ENCODE measurements at places on chromosomes 7 and 10. TPM values are rescaled to one million over a fixed set of nuclear protein-coding genes. Genes with fewer than 3 reads are reported as not detected.

The TMEM196 gene
- total RNA-seq, result not detected

The ATP6V0A4 gene
- total RNA-seq, result not detected

The NRCAM gene
- 1.5 TPM for total RNA-seq

The GNAT3 gene
- not detected for total RNA-seq

The MTURN gene
- total RNA-seq, result 40.7 TPM

The SDHAF3 gene
- 5.9 TPM for total RNA-seq

The TAS2R5 gene
- 0.10 TPM for total RNA-seq

The ABCC2 gene
- total RNA-seq, result 2.2 TPM

The WNT8B gene
- total RNA-seq, result not detected

The PRKG1 gene
- total RNA-seq, result 1.2 TPM

The PON2 gene
- total RNA-seq, result 7.6 TPM

The NEUROG3 gene
- total RNA-seq, result not detected

The ADAM8 gene
- total RNA-seq, result 84.9 TPM

The LMOD2 gene
- not detected for total RNA-seq

The ZKSCAN1 gene
- total RNA-seq, result 41.3 TPM

The GARIN1A gene
- 0.52 TPM for total RNA-seq

The ZNF467 gene
- 6.8 TPM for total RNA-seq

The TUBB8 gene
- total RNA-seq, result 0.21 TPM

The PODXL gene
- total RNA-seq, result 0.21 TPM

The HMX3 gene
- total RNA-seq, result not detected

The LRIT1 gene
- total RNA-seq, result not detected

The STEAP2 gene
- 0.10 TPM for total RNA-seq

The ADARB2 gene
- under 0.01 TPM for total RNA-seq

The NME8 gene
- total RNA-seq, result 1.7 TPM

The SH2B2 gene
- 9.2 TPM for total RNA-seq

The SMURF1 gene
- 37.6 TPM for total RNA-seq

The BEND7 gene
- 0.31 TPM for total RNA-seq

The MINDY3 gene
- 61.1 TPM for total RNA-seq

The GIMAP5 gene
- total RNA-seq, result 102 TPM

The BRAT1 gene
- 7.7 TPM for total RNA-seq

The ZNF398 gene
- 18.7 TPM for total RNA-seq

The MRLN gene
- not detected for total RNA-seq

The RPP30 gene
- 34.1 TPM for total RNA-seq

The ICA1 gene
- 5.1 TPM for total RNA-seq

The MMD2 gene
- not detected for total RNA-seq

The KNDC1 gene
- 0.94 TPM for total RNA-seq
